ENCODE measurements at places on chromosomes 3 and 15.

GRCh38 chr3:187777331-187777941 is 32.2 kb upstream of the BCL6 start:
- H3K4me1 ChIP-seq, result no peaks in the 10 kb centered on the region
- no peaks in the 10 kb centered on the region for H3K27me3 ChIP-seq
- H3K4me3 ChIP-seq, result no peak overlapping the region
- no peaks in the 10 kb centered on the region for H3K36me3 ChIP-seq
- no peak overlapping the region for H3K27ac ChIP-seq
- no peak for ATAC-seq

- no peaks in the 10 kb centered on the region for H3K36me3 ChIP-seq
- H3K4me3 ChIP-seq, result no peak overlapping the region
- no peak for ATAC-seq
- H3K4me1 ChIP-seq, result no peaks in the 10 kb centered on the region
- H3K27ac ChIP-seq, result no peak overlapping the region
- H3K27me3 ChIP-seq, result no peaks in the 10 kb centered on the region
Observed at GRCh38 chr15:62348623-62349022, 183.5 kb upstream of the C2CD4B start.

DNA sequence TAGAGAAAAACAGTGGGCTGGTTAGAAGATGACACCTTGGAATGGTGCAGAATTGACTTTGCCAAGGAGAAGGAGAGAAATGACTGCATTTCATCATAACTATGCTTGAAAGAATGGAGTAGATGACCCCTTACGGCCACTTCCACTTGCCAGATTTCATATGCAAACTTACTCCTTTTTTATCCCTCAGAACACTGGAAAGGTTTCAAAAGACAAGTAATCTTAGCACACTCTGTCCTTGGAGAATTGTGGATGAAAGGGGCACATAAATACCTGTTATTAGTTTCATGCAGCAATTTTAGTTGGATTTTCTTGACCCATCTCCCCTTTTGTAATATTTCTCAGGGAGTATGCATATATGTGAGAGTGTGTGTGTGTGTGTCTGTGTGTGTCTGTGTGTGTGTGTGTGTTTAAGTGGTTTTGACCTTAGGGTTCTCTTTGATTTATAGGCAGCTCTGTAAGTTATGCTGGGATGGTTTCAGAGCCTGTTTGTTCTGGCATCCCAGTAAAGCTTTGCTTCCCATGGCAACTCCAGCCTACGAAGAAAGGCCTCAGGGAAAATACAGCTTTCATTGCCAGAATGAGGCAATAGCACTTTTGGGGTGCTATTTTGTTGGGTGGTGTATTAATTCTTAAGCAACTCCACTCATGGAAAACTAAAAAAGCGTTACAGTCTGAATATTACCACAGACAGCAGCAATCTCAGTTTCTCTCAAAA is 122.2 kb upstream of the TP63 start:
- no peak overlapping the region for H3K27ac ChIP-seq
- peak; percentile 60 for ATAC-seq
- no peak overlapping the region for H3K4me3 ChIP-seq
- no peaks in the 10 kb centered on the region for H3K4me1 ChIP-seq

DNA sequence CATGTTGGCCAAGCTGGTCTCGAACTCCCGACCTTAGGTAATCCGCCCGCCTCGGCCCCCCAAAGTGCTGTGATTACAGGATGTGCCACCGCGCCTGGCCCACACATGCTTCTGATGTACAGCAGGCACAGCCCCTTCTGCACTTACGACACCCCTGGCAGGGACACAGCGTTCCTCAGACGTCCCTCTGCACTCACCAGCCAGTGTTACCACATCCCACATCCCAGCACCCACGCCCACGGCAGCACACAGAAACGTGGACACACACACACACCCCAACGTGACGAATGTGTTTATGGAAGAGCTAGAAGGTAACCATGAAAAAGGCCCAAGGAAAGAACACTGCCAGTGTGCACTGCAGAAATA is 576 bp upstream of the RPAP1 start:
- H3K36me3 ChIP-seq, result no peaks in the 10 kb centered on the region
- peak; percentile 53 for ATAC-seq
- peak overlapping the region; percentile 85 for H3K4me3 ChIP-seq
- peaks cover 21% of the 10 kb centered on the region for H3K4me1 ChIP-seq
- peaks cover 6% of the 10 kb centered on the region for H3K27me3 ChIP-seq

GRCh38 chr3:117786349-117786748 is 1076.8 kb downstream of the TUSC7 start:
- no peaks in the 10 kb centered on the region for H3K27me3 ChIP-seq
- no peak overlapping the region for H3K27ac ChIP-seq
- no peaks in the 10 kb centered on the region for H3K36me3 ChIP-seq
- no peak overlapping the region for H3K4me3 ChIP-seq
- no peaks in the 10 kb centered on the region for H3K4me1 ChIP-seq

GRCh38 chr15:78623786-78624497 is 3.1 kb upstream of the CHRNA3 start:
- no peaks in the 10 kb centered on the region for H3K36me3 ChIP-seq
- H3K4me1 ChIP-seq, result no peaks in the 10 kb centered on the region

GRCh38 chr3:117545484-117545883 is 835.9 kb downstream of the TUSC7 start:
- ATAC-seq, result no peak
- no peaks in the 10 kb centered on the region for H3K27me3 ChIP-seq
- no peaks in the 10 kb centered on the region for H3K36me3 ChIP-seq
- no peaks in the 10 kb centered on the region for H3K4me1 ChIP-seq
- no peak overlapping the region for H3K4me3 ChIP-seq
- no peak overlapping the region for H3K27ac ChIP-seq

DNA sequence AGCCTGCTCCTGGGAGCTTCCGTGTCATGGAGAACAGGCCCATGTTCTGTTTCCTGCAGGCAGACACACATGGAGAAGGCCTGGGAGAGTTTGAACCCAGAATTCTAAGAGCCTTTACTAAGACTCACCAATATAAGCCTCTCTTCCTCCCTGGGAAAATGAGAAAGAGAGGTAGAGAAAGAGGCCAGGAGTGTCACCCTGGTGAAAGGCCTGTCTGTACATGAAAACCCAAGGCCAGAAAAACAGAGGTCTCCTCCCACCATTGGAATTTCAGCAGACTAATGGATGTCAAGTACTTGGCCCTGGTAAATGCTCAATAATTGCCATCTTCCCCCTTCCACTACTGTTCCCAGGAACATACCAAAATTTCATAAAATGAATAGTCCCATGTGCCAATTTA is 117.6 kb downstream of the TOP2B start:
- peaks cover 2% of the 10 kb centered on the region for H3K4me1 ChIP-seq
- H3K27me3 ChIP-seq, result no peaks in the 10 kb centered on the region
- no peaks in the 10 kb centered on the region for H3K36me3 ChIP-seq
- no peak overlapping the region for H3K27ac ChIP-seq
- no peak overlapping the region for H3K4me3 ChIP-seq

- no peaks in the 10 kb centered on the region for H3K36me3 ChIP-seq
- no peak for ATAC-seq
- no peak overlapping the region for H3K4me3 ChIP-seq
- no peak overlapping the region for H3K27ac ChIP-seq
- no peaks in the 10 kb centered on the region for H3K27me3 ChIP-seq
Observed at GRCh38 chr15:70051948-70052633, 45.6 kb downstream of the TLE3 start.

DNA sequence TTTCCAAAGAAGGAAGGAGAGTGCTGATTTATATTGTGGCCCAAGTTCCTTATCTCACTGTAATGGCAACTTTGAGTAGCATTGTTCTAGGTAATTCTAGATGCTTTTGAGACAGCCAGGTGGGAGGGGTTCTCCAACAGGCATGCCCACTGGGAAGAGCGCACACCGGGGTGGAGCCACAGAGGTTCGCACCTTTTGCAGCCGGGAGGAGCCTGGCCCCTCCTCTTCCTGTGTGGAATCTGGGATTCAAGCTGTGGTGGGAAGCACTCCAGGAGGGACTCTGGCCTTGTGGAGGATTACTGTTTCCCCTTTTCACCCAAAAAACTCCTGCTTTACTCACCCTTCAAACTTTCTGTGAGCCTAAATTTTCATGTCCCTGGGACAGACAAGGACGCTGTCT is 53.1 kb downstream of the CFAP20DC start:
- no peaks in the 10 kb centered on the region for H3K36me3 ChIP-seq
- H3K27ac ChIP-seq, result no peak overlapping the region
- no peaks in the 10 kb centered on the region for H3K27me3 ChIP-seq
- H3K4me3 ChIP-seq, result no peak overlapping the region
- no peak for ATAC-seq

DNA sequence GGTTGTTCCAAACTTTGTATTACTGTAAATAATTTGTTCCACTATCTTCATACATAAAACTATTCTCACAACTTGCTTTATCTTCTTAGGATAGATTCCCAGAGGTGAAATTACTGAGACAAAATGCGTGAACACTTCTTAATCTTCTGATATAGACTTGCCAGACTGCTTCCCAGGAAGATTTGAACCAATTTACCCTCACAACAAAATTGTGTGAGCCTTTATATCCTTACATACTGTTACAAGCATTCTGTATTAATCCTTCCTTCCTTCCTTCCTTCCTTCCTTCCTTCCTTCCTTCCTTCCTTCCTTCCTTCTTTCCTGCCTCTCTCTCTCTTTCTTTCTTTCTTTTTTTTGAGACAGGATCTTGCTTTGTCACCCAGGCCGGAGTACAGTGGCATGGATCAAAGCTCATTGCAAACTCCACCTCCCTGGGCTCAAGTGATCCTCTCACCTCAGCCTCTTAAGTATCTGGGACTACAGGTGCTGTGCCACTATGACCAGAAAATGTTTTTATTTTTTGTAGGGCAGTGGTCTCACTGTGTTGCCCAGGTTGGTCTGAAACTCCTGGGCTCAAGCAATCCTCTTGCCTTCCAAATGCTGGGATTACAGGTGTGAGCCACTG is 57.1 kb upstream of the SSR3 start:
- H3K27ac ChIP-seq, result no peak overlapping the region
- H3K4me1 ChIP-seq, result no peaks in the 10 kb centered on the region
- H3K4me3 ChIP-seq, result no peak overlapping the region
- H3K36me3 ChIP-seq, result no peaks in the 10 kb centered on the region

GRCh38 chr15:74872702-74873035 is 496 bp downstream of the SCAMP2 start:
- no peak for ATAC-seq
- no peaks in the 10 kb centered on the region for H3K36me3 ChIP-seq
- peak overlapping the region; percentile 41 for H3K4me3 ChIP-seq
- peak overlapping the region; percentile 54 for H3K27ac ChIP-seq

DNA sequence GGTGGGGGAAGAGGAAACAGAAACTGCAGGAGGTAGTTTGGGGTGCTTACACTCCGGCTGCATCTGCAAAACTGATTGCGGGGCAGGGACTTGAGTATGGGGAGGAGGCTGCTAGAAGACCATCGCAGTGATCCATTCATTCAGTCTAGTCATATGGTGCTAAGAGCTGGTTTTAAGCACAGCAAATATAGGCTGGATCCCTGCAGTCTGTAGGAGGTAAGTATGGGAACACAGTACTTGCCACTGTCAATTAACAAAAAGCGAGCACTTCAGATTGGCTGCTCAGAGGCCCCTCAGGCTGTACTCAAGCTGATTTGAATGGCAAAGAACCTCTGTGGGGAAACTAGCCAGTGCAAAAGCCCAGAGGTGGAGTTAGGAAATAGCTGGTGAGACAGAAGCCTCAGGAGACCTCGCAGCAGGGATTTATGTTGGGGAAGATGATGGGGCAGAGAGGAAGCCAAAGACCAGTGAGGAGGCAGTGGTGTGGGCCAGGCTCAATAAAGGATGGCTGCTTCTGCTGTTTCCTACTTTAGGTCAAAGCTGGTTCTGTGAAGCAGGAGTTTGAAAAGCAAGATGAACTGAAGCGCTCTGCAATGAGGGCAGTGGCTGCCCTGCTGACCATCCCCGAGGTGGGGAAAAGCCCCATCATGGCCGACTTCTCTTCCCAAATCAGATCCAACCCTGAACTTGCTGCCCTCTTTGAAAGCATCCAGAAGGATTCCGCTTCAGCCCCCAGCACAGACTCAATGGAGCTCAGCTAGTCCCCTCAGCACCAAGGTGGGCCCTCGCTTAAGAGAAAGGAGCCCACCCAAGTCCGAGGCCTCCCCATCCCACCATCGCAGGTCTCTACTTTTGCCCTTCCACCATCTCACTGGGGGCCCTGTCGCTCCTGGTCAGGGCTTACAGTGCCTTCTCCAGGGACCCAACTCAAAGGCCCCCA is 7.9 kb downstream of the RPL32 start:
- no peak for ATAC-seq
- no peak overlapping the region for H3K4me3 ChIP-seq
- H3K27me3 ChIP-seq, result no peaks in the 10 kb centered on the region
- no peak overlapping the region for H3K27ac ChIP-seq
- peaks cover 18% of the 10 kb centered on the region for H3K4me1 ChIP-seq

- H3K27ac ChIP-seq, result peak overlapping the region; percentile 100
- H3K36me3 ChIP-seq, result peaks cover 24% of the 10 kb centered on the region
- H3K4me1 ChIP-seq, result peaks cover 59% of the 10 kb centered on the region
- no peaks in the 10 kb centered on the region for H3K27me3 ChIP-seq
- no peak for ATAC-seq
Observed at GRCh38 chr3:184315543-184315867, 1.1 kb downstream of the EIF4G1 start.

- peak; percentile 40 for ATAC-seq
- H3K4me1 ChIP-seq, result peaks cover 16% of the 10 kb centered on the region
- H3K36me3 ChIP-seq, result no peaks in the 10 kb centered on the region
Observed at GRCh38 chr3:64152086-64152485, 73.2 kb downstream of the PRICKLE2 start.

- H3K27ac ChIP-seq, result no peak overlapping the region
- no peak overlapping the region for H3K4me3 ChIP-seq
- H3K27me3 ChIP-seq, result no peaks in the 10 kb centered on the region
Observed at GRCh38 chr3:82824491-82824890, 1063.0 kb upstream of the GBE1 start.

- peaks cover 16% of the 10 kb centered on the region for H3K27me3 ChIP-seq
- no peaks in the 10 kb centered on the region for H3K36me3 ChIP-seq
- no peaks in the 10 kb centered on the region for H3K4me1 ChIP-seq
- ATAC-seq, result no peak
- H3K4me3 ChIP-seq, result no peak overlapping the region
- H3K27ac ChIP-seq, result no peak overlapping the region
Observed at GRCh38 chr3:182258538-182259177, 534.6 kb upstream of the ATP11B start.

- no peak for ATAC-seq
- H3K27me3 ChIP-seq, result no peaks in the 10 kb centered on the region
- H3K4me1 ChIP-seq, result no peaks in the 10 kb centered on the region
- H3K36me3 ChIP-seq, result no peaks in the 10 kb centered on the region
- no peak overlapping the region for H3K4me3 ChIP-seq
Observed at GRCh38 chr15:38849046-38849445, 284.4 kb upstream of the RASGRP1 start.

DNA sequence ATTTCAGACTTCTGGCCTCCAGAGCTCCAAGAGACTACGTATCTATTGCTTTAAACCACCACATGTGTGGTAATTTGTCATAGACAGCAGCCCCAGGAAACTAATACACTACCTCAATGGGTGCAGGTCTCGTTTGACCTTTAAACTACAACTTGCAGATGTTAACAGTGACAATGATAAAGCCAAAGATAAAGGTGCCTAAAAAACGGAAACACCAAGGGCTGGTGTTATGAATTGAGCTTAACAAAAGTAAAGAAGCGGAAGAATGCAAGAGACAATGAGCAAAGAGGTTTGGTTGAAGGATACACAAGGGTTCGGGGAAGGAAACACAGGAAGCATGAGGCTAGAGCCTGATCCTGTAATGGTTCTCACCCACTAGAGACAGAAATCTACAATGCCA is 50.8 kb downstream of the RFTN1 start:
- H3K4me3 ChIP-seq, result no peak overlapping the region
- H3K4me1 ChIP-seq, result no peaks in the 10 kb centered on the region
- H3K36me3 ChIP-seq, result no peaks in the 10 kb centered on the region
- no peak for ATAC-seq
- no peaks in the 10 kb centered on the region for H3K27me3 ChIP-seq

- peaks cover 77% of the 10 kb centered on the region for H3K27me3 ChIP-seq
- no peak for ATAC-seq
- no peaks in the 10 kb centered on the region for H3K36me3 ChIP-seq
- H3K4me1 ChIP-seq, result no peaks in the 10 kb centered on the region
- H3K4me3 ChIP-seq, result no peak overlapping the region
- H3K27ac ChIP-seq, result no peak overlapping the region
Observed at GRCh38 chr15:41501191-41501917, 7.7 kb downstream of the ITPKA start.

Measured in gastroesophageal sphincter (tissue), 4 donors.